ENCODE measurements at places on chromosomes 3 and 15. TPM values are rescaled to one million over a fixed set of nuclear protein-coding genes. Genes with fewer than 3 reads are reported as not detected.

IGSF11 gene
- polyA plus RNA-seq: 0.58 TPM

ENTPD3 gene
- polyA plus RNA-seq: not detected

ACKR2 gene
- polyA plus RNA-seq: not detected

RTP1 gene
- polyA plus RNA-seq: not detected

GRCh38 chr3:62724503-62724902, 150.7 kb downstream of the CADPS start:
- DNase-seq: no peak

- DNase-seq: no peak
Observed at GRCh38 chr3:177672252-177672911, 475.1 kb upstream of the TBL1XR1 start.

- no peak for DNase-seq
Observed at GRCh38 chr3:112633757-112634156, 7.2 kb downstream of the CCDC80 start.

Measured in CD8-positive, alpha-beta memory T cell (primary cell).